Non-pigmented ciliary epithelial cell (primary cell): ENCODE measurements at places on chromosomes 12 and 14.
A peak's percentile ranks its signal among the peaks of the same experiment; 100 is the strongest.

GRCh38 chr12:109479761-109480160, 2.3 kb downstream of the UBE3B start:
- no peak for DNase-seq

- no peak for DNase-seq
These were observed 66.4 kb downstream of the ATXN2 start for GRCh38 chr12:111532751-111533150.

DNA sequence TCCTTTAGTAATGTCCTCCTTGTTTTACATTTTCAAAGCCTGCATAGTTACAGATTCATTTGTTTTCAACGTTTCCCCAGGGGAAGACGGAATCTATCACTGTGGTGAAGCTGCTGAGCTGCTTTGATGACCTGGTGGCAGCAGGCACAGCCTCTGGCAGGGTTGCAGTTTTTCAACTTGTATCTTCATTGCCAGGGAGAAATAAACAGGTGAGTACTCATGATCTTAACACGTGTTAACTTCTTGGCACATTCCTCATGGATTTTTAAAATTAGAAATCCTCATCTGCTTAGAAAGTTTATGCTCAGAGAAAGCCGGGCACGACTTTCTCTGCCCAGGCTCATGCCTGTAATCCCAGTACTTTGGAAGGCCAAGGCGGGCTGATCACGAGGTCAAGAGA, 44.5 kb downstream of the TECPR2 start:
- no peak for DNase-seq

- DNase-seq, result peak; percentile 85
These were observed 55.5 kb downstream of the ETV6 start for GRCh38 chr12:11705010-11705409.

DNA sequence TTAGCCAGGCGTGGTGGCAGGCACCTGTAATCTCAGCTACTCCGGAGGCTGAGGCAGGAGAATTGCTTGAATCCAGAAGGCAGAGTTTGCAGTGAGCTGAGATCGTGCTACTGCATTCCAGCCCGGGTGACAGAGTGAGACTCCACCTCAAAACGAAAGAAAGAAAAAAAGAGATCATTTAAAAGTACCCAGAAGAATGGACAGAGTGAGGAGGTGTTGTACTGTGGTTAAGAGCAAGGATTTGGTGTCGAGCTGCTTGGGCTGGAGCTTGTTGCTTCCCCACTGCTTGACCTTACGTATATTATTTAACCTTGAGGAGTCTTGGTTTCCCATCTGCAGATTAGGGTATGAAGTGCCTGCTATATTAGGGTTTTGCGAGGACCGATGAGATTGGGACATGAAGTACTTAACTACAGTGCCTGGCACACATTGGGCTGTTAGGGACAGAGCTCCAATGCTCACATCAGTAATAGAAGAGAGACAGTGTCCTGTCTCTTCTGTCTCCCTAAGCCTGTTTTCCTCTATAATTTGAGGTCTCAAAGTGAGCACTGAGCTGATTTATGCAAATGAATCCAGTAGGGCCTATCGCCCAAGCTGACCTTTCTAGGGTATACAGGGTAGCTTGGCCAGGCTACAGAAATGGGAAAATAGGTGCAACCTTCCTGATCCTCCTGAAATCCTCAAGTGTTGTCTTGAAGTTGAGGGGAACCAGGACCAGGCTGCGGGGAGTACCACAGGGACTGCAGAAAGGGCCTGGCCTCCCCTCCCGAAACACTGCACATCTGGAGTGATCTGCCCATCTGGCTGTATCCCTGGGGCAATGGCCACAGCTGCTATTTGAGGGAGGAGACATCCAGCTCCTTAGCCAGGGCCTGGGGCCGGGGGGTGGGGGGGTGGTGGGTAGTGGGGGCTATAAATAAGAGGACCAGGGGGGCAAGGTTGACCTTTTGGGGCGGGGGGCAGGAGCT, 8.6 kb upstream of the HDAC7 start:
- no peak for DNase-seq

DNA sequence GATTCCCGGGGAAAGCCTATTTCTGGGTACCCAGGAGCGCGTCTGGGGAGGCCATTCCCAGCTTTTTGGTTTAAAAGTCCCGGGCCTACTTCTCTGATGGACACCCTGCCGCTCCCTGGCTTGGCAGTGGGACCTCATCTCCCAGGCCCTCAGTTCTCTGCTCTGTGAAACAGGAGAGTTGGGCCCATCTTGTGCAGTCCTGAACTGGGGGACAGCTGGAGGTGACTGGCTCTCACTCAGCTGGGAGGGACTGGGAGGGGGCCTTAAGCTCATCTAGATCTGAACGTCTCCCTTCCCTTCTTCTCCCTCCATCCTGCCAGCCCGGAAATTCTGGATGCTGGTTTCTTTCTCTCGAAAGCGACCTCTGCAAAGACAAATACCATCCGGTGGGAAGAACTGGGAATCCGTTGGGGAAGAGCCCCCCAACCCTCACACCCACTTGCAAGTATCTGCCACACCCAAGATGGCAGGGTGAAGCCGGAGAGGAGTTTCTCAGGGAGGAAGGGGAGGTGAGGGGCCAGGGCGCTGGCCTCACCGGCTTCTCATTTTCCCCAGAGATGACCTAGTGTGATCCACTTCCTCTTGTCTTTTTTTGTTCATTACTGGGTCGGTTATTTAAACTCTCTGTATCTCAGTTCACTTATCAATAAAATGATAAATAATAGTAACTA, 1.4 kb downstream of the RIN3 start:
- no peak for DNase-seq

GRCh38 chr14:62734831-62735230, 310.4 kb downstream of the KCNH5 start:
- no peak for DNase-seq

- no peak for DNase-seq
These were observed 31.5 kb downstream of the ABCB9 start for GRCh38 chr12:122934722-122935121.

- no peak for DNase-seq
These were observed 113.2 kb downstream of the APAF1 start for GRCh38 chr12:98758331-98758730.
